ENCODE measurements at places on chromosomes 6 and 20.

- DNase-seq = peak; percentile 97
Observed at GRCh38 chr20:31573555-31574321, 31.4 kb upstream of the ID1 start.

DNA sequence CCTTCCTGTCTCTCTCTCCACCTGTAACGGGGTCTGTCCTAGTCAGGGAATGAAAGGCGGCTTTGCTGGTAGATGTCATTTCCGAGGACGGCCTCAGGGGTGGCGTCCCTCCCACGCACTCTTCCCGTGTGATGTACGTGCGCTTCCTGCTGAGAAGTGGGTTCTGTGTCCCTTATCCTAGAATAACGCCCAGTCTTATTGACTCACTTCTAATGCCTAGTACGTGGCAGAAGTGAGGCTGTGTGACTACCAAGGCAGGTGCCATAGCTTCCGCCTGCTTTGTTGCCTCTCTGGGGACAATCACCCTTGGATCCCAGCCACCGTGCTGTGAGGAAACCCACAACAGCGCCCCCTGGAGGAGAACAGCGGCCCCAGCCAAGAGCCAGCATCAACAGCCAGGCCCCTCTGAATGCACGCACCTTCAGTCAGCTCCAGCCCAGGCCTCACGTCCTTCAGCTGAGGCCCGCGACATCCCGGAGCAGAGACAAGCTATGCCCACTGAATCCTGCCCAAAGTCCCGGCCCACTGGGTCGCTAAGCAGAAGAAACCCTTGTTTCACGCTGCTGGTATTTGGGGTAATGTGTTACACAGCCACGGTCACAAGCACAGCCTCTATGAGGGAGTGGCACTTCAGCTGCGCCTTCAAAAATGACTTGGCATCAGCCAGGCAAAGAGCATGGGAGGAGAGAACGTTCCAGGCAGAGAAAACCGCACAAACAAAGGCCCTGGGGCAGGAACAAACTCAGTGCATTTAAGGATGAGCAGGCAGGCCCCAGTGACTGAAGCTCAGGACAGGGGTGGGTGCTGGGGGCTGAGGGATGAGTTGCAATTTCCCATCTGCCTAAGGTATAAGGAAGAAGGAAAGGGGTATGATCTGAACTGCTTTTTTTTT lies 224.2 kb downstream of the NFATC2 start:
- peak; percentile 58 for DNase-seq

DNA sequence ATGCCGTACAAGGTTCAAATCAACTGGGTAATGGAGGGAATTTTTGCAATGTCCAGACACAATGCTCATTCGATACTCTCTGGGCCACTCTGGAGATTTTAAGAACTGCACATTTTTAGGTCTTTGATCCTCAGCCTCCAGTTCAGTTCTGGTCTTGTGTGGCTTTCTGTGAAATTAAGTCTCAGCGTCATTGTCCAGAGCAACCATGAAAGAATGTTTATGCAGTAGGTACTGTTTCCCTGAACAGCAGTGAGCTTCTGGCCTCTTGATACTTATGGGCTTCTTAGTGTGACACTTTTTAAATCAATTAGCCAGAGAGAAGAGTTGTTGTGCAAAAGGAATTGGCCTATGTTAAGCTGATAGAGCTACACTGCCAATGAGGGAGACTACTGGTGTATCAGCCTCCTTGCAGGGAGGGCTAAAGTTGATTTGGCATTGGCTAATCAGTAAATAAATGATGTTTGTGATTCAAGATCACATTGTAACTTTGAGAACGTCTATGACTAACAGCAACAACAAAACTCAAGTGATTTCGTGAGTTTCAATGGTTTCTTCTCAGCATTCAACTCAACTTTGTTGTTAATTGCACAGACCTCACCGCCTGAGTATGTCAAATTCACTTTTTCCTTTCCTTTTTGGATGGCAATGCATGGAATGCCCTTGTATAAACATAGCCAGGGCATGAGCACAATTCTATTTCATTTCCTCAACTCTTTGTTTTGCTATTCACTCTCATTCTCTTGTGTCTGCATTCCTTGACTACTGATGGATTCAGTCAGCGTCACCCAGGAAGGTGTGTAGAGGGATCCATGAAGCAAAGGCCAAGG lies 85.1 kb downstream of the GJA1 start:
- DNase-seq = no peak

DNA sequence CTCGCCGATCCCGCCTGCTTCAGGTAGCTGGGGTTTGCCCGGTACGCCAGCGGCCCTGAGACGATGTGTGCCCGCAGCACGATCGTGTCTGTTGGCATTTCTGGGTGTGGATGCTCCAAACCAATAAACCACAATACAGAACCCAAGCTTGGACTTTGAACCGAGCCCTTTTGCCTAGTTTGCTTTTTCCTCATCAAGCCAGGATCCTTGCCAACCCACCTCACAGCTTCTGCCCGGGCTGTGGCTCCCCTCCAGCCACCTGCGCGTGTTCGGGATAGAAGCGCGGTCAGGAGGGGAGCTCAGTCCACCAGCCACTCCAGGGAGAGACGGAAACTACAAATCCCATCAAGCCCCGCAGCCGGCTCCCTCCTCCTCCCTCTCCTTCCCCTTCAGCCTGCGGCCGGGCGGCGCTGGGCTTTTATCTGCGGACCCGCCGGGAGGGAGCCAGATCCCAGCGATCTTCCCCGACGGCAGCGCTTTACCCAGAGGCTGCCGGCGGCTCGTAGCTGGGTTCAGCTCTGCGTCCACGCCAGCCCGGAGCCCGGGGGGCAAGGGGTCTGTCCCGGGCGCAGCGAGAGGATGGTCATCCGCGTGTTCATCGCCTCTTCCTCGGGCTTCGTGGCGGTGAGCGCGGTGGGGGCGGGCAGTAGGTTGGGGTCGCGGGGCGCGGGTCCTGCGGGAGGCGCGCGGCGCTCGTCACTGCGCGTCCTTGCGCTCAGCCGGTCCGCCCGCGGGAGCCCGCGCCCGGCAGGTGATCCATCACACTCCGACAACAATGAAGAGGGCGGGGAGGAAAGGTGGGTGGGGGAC lies at the start of gene SH3BGRL2:
Gene SH3BGRL2 (plus strand): TSS at position 447 of the 810 bp plus-strand sequence. CDS start 133 bp downstream, at position 580.
- peak; percentile 77 for DNase-seq

GRCh38 chr6:100336876-100337275 lies 127.8 kb downstream of the SIM1 start:
- no peak for DNase-seq

DNA sequence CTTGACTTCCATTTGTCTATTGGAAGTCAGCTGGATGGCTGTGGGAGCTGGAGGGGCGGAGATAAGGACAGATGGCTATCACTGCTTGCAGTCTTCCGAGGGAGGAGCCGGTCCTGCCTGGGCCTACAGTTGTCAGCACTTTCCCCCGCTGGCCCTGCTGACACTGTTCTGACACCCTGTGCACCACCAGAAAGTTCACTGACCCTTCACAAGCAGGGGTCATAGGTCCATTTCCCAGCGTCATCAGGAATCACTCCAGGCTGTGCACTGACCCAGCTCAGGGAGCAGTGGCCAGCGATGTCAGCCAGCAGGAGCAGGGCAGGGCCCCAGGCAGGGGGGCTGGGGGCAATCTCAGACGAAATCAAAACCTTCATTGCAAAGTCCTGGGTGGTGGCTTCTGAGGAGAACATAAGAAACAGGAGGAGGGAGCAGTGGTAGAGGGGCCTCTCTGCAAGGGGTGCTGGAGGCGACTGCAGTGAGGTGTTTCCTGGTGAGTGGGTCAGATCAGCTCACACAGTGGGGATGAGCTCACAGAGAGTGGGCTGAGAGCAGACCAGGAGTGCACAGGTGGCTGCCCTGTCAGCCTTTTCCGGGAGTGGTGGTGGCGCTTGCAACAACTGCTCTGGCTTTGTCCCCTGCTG lies 26.5 kb upstream of the PLEKHG1 start:
- no peak for DNase-seq

- DNase-seq = no peak
Observed at GRCh38 chr6:160791459-160791858, 89.4 kb downstream of the PLG start.

DNA sequence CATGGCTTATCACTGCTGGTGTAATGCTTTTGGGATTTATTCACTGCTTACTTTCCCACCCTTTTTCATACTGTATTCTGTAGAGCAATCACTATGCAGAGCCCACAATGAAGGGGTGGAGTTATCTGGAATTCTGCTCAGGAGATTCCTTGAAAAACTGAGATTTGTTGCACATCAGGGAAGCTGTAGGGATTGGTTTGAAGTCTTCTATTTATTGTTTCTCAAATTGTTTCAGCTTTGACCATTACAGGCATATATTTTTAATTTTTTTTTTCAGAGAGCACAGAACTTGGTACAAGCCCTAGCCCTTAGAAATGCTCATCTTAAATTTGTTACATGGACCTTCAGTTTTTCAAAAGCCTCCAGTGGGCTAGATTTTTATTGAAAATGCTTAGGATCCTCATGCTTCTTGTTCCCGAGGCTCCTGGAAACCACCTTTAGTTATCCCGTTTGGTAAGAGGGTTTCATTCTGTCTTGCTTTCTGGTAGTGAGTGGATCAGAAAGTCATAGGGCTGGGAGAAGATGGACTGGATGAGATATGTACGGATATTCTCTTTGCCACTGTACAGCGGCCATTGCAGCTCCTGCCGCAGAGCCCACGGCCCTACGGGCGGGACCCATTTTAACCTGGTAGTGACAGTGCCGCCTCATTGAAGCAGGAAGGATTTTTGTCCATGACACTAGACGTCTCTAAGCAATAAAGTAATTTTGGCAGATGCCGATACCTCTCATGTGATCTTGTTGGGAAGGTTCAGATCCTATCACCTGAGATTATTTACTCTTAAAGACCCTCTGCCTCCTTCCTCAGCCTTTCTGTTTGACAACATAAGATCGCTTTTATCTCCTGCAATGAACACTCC lies 45.3 kb upstream of the ZNF184 start:
- no peak for DNase-seq

DNA sequence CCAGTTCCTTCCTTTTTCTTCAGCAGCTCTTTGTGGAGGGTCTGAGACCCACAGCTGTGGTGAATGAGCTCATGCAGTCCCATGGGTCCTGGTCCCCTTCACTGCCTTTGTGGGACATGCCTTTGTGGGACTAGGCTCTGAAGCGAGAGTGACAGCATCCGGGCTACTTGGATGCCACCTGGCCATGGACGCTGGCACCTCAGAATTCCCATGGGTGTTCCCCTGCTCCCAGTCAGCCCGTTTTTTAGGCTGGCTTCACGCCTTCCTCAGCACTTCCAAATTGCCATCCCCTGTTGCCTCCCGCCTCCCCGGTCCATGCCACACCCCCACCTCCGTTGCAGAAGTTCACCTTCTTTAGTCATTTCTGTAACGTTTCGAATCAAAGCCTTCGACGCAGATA lies 45.1 kb downstream of the RAMACL start:
- no peak for DNase-seq

GRCh38 chr6:165986914-165987482 lies 180.7 kb downstream of the TBXT start:
- no peak for DNase-seq

DNA sequence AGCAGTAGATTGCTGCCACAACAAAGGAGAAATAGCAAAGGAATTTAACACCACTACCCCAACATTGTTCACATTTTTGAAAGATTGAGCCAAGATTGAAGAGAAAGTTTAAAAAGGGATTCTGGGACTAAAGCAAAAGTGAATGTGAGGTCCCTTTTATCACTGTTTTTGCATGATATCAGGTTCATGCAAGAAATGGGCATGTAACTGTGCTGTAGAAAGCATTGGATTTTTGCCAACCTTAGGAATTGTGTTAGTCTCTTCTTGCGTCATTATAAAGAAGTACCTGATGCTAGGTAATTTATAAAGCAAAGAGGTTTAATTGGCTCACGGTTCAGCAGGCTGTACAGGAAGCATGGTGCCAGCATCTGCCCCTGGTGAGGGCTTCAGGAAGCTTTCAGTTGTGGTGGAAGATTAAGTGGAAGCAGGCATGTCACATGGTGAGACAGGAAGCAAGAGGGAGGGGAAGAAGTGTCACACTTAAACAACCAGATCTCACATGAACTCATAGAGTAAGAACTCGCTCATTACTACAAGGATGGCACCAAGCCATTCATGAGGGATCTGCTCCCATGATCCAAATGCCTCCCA lies 4.6 kb upstream of the GJB7 start:
- DNase-seq = peak; percentile 80

All from NCI-H2029 (cell line).